Activated naive CD4-positive, alpha-beta T cell treated with anti-CD3 and anti-CD28 coated beads, Interleukin-2, amount 10 ng/mL, durations not matched to agents 5 hours and 36 hours (primary cell): ENCODE measurements at places on chromosomes 16 and 17. TPM values are rescaled to one million over a fixed set of nuclear protein-coding genes. Genes with fewer than 3 reads are reported as not detected.

Gene DNAH9
- total RNA-seq, result not detected

Gene CD300LF
- total RNA-seq, result not detected

Gene BORCS6
- 15.5 TPM for total RNA-seq

Gene ANKRD40CL
- not detected for total RNA-seq

Gene TEX14
- total RNA-seq, result 0.55 TPM

Gene WDR90
- 67.3 TPM for total RNA-seq

Gene WNT9B
- not detected for total RNA-seq

Gene SLC26A11
- 7.7 TPM for total RNA-seq

Gene TBC1D3I
- total RNA-seq, result 0.18 TPM

Gene TMEM256
- total RNA-seq, result 67.9 TPM

Gene RHOT2
- total RNA-seq, result 134 TPM

Gene ST6GALNAC2
- total RNA-seq, result not detected

Gene MRPL10
- 42.1 TPM for total RNA-seq

Gene CKLF
- total RNA-seq, result 112 TPM
